ENCODE measurements at places on chromosomes 5 and 9.

DNA sequence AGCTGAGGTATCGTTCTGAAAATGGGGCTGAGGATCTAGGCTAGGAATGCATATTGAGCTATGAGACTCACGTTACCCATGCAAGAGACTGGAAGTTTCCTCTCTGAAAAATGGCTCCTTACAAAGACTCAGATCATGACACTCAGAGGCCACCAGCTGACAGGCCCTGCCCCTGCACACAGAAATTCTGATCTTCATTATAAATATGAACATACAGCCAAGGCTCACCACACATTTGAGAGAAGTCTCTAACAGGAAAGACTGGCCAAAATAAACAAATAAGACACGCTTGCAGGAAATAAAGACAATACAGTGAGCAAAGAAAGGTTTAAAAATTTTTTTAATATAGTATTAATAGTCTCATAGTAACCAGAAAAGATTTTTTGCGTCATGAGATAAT lies 365.9 kb downstream of the NFIB start:
- DNase-seq: no peak

GRCh38 chr9:318646-319045 lies 104.0 kb downstream of the DOCK8 start:
- DNase-seq: no peak

- DNase-seq: no peak
Observed at GRCh38 chr5:156350256-156350655, 23.3 kb downstream of the SGCD start.

DNA sequence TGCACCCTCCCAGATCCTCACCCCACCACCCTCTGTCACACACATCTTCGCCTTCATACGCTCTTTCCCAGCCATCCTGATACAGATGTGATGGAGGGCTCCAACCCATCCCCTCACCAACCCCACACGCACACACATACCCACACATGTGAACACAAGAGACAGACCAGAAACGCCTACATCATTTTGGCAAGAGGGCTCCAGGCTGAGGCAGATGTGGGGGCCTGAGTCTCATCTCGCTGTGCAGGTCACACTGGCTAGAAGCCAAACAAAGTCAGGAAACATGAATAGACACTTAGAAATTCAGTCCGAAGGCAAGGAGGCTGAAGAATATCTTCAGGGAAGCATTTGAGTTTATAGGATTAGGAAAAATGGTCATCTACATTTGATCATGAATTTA lies 6.2 kb downstream of the PRDM12 start:
- DNase-seq: no peak

GRCh38 chr5:78003919-78004318 lies 227.8 kb upstream of the TBCA start:
- DNase-seq: no peak

GRCh38 chr5:153352685-153353219 lies 137.7 kb upstream of the GRIA1 start:
- DNase-seq: peak; percentile 10
